ENCODE measurements at places on chromosomes 11 and 22.

DNA sequence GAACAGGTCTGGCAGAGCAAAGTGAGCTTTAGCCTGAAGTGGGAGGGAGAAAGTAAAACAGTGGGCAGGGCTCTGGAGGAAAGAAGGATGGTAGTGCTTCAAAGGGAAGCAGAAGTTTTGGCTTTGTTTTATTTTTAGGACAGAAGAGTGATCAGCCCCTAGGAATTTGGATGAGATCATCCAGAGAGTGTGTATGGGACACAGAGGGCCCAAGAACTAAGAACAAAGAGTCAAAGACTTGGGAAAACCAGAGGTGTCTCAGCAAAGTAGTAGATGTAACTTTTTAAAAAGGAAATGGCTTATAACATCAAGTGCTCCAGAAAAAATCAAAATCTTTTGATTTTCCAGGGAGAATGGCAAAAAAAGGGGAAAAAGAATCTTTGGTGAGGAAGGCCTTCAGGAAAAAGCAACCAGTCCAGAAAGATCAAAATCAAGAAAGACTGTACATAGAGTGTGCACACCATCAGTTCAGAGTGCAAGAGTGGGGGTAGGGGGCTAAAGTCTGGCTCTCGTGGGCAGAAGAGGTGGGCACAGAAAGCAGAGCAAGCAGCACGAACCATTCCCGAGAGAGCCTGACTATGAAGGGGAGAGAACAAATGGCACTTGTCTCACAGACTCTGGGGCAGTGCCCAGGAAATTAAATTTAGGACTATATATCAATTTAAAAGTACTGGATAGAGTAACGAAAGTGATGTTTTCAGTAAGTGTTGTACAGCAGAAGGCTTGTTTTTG is 30.0 kb downstream of the MAPK1 start:
- DNase-seq = no peak

GRCh38 chr11:1623716-1624115 is 1.8 kb upstream of the KRTAP5-4 start:
- no peak for DNase-seq

DNA sequence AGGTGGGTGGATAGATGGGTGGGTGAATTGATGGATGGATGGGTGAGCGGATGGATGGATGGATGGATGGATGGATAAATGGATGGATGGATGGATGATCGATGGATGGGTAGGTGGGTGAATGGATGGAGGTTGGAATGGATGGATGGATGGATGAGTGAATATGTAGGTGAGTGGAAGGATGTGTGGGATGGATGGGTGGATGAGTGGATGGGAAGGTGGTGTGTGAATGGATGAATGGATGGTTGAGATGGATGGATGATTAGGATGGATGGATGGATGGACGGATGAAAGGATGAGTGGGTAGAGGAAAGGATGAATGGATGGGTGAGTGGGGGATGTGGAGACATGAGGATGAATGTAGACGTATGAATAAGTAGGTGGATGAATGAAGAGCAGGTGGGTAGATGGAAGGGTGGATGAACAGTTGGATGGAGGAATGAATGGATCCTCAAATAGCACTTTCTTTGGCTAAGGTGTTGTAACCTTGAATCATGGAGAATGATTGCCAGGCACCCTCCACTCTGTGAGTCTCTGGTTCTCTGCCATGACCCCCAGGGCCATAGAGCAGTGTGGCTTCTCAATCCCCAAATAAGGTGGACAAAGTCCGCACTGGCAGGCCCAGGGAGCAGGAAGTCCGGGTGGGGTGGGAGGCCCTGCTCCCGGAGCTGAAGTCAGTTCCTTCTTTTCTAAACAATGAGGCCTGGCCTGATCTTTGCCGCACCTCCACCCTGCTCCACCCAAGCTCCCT is 36.9 kb downstream of the IGF2 start:
- DNase-seq = no peak

- no peak for DNase-seq
Observed at GRCh38 chr22:43883719-43884415, 7.9 kb downstream of the PNPLA5 start.

GRCh38 chr11:8650401-8650990 is 32.0 kb downstream of the TRIM66 start:
- DNase-seq = no peak

DNA sequence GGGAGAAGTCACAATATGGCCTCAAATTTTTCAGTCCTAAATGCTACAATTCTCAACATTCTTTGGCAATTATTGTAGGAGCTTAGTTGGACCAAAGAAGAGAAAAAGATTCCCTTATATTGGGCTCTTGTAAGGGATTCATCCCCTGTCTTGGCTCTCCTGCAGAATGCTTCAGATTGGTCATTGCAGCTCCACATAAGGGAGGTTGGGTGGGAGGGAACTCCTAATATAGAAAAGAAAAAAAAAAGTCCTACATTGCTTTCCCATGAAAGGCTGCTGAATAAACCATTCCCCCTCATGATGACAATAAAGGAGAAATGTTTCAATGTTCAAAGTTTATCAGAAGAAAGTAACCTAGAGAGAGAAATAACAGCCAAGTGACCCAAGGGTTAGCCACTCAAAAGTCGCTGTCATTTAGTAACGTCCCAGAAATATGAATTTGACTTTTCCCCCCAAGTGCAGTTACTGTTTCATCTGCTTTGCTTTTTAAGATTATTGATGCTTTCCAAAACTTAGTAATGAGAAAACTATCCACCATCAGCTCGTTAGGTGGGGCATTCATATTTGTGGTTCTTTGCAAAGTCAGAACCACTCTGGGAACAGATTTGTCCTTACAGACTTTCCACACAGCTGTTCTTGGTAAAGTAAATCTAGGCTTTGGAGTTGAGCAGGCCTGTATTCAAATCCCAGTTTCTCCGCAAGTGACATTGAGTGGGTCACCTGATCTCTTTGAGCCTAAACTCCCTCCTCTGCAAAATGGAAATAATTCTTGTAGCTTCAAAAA is 5.0 kb upstream of the SLC1A2 start:
- no peak for DNase-seq

DNA sequence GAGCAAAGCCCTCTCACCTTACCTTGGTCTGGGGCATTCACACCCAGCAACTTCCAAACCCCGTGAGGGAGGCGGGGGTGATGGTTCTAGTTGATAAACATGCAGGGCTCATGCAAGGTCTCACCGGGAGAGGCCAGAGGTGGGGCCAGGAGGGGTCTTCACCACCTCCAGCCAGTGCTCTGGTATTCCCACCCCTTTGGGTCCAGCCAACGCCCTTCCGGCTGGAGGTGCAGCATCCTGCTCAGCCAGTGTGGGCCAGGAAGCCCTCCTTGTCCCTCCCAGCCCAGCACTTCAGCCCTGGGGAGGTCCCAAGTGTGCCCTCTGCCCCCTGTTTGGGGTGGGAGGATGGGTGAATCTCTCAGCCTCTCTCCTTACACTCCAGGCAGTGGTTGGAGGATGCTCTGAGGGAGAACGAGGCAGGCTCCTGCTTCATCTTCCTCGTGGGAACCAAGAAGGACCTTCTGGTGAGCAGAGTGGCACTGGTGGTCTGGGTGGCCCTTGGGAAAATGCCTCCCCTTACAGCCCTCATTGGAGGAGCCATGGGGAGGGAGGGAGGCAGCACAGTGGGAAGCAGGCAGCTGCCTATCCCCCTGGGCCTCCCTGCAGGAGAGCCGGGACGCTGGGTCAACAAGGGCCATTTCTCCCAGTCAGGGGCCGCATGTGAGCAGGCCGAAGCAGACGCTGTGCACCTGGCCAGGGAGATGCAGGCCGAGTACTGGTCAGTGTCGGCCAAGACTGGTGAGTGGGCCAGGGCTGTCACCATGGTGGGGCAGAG is 13.4 kb downstream of the RAB36 start:
- DNase-seq = no peak

DNA sequence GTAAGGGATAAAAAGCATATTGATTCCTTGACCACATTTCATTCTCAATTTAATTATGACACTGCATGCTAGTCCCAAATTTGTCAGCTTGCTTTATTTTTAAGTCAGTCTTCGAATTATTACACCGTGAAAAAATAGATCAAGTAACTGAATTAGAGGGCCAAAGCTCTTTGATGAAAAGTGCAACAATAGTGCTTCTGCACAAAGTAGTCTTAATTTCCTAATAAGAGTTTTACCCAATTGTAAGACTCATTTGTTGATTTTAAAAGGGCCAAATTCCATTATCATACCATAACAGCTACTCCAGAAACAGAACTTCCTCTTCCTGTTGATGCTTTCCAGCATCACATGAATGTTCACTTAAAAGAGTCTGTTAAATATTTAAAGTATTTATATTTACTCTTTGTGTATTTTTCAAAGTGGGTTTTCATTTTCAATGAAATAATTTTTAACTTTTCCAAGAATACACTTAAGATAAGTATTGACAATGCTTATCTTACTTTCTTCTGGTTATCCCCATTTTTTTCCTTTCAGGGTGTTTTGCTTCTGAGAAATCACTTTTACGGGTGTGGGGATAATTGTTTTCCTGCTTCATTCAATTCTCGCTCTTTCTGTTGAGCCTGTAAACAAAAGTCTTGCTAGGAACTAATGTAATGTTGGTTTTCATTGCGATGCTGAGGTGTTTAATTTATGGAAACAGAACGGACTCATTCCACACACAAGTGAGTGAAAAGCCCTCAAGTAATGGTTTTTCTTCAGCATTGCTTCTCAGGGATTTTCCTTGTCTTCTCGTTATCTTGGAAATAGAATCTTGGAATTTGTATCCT is 2.1 kb downstream of the ARHGEF12 start:
- DNase-seq = no peak

GRCh38 chr22:49067504-49067903 is 760.2 kb downstream of the BRD1 start:
- no peak for DNase-seq

DNA sequence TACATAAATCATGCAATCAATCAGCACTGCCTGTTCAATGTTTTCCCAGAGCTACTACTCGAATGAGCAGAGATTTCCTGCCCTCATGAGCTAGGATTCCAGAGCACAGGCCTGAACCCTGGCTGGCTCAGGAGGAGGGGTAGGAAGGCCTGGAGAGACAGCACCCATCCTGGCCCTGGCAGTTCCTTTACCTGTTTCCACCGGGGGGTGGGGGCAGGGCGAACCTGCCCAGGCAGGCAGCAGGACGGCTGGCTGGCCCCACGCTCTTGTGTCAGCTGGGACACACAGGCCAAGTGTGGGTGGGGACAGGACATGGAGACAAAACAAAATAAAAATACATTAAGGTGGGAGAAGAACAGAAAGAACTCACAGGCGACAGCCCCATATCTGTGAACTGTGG is 109.8 kb upstream of the BID start:
- DNase-seq = no peak

DNA sequence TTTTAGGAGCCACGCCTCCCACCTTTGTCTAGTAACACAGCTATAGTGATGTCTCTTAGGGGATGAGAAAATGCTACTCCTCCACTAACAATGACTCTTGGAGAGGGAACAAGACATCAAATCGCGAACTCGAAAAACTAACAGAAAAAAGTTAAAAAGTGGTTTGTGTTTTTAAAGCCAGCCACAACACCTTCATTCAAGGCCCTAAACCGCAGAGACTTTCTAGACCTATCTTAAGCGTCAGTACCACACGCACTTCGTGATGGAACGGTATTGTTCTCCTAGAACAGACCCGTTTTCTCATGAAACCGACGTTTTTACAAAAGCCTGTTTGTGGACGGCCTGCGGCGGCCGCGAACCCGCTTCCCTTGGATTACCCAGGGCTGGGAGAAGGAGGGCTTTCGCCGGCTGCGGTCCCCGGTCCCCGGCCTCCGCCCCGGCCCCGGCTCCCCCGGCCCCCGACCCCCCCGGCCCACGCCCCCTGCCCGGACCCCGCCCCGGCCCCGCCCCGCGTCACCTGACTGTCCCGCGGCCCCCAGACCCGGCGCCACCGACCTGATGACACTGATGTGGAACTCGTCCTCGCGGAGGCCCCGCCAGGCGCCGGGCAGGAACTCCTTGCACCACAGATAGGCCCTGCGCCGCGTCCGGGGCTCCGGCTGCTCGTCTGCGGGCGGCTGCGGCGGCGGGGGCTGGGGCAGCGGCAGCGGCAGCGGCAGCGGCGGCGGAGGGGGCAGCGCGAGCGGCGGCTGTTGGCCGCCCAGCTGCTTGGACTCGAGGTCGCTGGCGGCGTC is 718 bp downstream of the CHKA start:
- no peak for DNase-seq

- DNase-seq = no peak
Observed at GRCh38 chr11:106031936-106032335, 9.9 kb upstream of the MSANTD4 start.

GRCh38 chr11:42526426-42526825 is 785.4 kb upstream of the API5 start:
- DNase-seq = no peak

DNA sequence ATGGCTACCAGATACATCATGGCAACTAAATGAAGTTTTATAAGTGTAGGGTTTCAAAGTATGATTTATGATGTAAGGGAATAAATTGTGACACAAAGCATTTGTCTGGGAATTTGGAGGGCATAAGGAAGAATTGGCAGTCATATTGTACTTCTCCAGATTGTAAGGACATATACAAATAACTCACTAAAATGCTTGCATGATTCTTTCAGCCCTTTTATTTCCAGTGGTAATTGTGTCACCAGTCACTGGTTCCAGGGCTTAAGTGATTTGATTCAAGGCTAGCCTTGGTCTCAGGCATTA is 299.4 kb upstream of the ANO5 start:
- no peak for DNase-seq

DNA sequence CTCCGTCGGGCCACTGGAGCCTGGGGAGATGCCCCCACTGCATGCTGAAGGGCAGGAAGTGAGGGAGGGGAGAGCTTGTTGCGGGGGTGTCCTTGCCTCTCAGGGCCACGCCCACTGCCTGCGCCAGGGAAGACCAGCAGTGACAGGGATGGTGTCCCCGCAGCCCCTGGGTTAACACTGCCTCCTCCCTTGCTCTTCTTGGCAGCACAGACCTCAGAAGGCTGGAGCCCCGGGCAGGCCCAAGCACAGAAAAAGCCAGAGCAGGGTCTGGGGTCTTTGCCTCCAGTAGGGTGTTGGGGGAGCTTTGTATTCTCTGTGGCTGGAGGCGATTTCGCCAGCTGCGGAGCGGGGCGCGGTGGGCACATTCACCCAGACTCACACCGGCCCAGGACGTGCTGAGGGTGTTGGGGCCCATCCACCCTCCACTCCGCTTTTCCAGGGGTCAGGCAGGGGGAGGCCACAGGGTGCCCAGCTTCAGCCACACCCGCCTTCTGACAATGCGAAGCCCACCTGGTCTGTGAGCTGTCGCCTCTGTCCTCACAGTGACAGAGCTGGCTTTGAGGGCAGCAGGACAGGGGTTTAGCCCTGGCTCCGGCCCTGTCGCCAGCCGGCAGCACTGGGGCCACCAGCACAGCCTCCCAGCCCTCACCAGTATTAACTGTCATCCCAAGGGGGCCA is 83.7 kb downstream of the CDKN1C start:
- no peak for DNase-seq

DNA sequence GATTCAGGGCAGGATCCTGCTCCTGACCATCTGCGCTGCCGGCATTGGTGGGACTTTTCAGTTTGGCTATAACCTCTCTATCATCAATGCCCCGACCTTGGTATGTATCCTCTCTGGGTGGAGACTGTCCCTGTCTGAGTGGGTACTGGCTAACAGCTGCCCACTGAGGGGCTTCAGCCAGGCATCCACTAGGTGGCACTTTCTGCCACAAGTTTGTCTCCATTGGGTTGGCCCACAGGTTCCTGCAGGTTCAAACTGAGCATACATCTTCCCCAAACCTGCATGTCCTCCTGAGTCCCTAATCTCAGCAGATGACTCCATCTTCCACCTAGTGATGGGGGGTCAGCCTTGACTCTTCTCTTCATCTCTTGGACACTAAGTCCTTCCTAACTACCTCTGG is 4.4 kb downstream of the SLC2A11 start:
- no peak for DNase-seq

GRCh38 chr22:33379836-33380235 is 321.7 kb upstream of the SYN3 start:
- no peak for DNase-seq

All from NCI-H1436 treated with DMSO at 0.1 percent for 48 hours (cell line).